Stimulated activated CD8-positive, alpha-beta memory T cell treated with anti-CD3 and anti-CD28 coated beads, Interleukin-15, amount 100 ng/mL, for 4 hours (primary cell): ENCODE measurements at places on chromosomes 7 and 10.

GRCh38 chr10:100009283-100009792 is 409 bp downstream of the DNMBP start:
- DNase-seq: peak; percentile 3

GRCh38 chr7:101581891-101582290 is 47.2 kb downstream of the MYL10 start:
- no peak for DNase-seq

- DNase-seq: no peak
Measured at GRCh38 chr7:8443576-8444467, 10.4 kb downstream of the NXPH1 start.

DNA sequence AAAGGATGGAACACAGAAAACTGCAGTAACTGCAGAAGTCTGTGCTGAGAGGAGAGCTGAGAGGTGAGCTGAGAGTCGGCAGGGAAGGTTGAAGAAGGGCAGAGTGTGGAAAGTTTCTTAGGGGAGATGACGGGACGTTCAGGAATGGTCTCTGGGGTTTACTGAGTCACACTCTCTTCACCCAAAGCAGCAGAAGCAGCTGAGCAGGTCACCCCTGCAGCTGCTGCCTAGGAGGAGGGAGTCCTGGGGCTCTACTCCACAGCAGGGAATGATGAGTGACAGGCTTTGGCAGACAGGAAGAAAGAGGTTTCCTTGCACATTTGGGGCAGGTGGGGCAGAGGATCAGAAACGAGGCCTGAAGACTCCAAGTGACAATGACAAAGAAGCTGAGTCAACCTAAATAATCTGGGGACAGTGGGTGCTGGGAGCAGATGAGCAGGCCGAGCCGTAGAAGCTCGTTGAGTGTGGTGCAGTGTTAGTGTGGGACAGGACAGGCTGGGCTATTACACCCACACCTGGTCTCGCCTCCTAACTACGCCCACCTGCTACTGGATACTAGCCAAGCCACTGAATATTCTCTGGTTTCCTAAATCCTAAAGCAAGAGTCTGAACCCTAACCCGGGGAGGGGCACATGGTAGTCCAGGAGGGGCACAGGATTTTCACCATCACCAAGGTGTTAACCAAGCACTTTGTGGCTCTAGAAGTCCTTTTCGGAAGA is 24.9 kb downstream of the BEND7 start:
- DNase-seq: no peak

DNA sequence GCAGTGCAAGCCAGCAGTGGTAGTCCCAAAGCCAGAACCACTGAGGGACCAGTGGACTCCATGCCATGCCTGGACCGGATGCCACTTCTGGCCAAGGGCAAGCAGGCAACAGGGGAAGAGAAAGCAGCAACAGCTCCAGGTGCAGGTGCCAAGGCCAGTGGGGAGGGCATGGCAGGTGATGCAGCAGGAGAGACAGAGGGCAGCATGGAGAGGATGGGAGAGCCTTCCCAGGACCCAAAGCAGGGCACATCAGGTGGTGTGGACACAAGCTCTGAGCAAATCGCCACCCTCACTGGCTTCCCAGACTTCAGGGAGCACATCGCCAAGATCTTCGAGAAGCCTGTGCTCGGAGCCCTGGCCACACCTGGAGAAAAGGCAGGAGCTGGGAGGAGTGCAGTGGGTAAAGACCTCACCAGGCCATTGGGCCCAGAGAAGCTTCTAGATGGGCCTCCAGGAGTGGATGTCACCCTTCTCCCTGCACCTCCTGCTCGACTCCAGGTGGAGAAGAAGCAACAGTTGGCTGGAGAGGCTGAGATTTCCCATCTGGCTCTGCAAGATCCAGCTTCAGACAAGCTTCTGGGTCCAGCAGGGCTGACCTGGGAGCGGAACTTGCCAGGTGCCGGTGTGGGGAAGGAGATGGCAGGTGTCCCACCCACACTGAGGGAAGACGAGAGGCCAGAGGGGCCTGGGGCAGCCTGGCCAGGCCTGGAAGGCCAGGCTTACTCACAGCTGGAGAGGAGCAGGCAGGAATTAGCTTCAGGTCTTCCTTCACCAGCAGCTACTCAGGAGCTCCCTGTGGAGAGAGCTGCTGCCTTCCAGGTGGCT is 97.7 kb downstream of the TACC2 start:
- no peak for DNase-seq

DNA sequence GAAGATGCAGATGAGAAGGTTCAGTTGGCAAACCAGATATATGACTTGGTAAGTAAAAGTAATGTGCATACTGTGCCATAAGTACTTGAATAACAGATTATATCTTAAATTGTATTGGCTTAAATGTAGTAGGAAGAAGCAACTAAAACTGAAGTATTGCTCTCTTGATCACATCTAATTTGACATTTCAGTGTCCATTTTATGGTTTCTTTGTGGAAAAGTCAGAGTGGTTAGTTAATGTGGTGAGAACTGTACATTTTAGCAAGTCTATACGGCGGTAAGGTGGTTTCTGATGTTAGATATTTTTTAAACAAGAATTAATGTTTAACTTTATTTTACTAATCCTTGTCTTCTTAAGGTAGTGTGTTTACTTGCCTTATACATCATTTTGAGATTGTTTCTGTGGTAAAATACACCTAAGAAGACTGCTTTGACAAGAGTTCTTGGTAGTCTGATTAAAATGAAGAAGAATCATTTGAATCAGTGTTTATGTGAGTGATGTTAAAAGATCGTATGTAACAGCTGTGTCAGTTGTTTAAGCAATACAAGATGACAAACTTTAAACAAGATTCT is 5.1 kb downstream of the ING3 start:
- no peak for DNase-seq

- DNase-seq: no peak
Measured at GRCh38 chr10:108450280-108450679, 1285.8 kb upstream of the SORCS1 start.
